ENCODE measurements at places on chromosomes 5 and 9.

GRCh38 chr9:89978185-89978584, 373.4 kb downstream of the GADD45G start:
- DNase-seq = no peak

GRCh38 chr5:122478741-122479442, 166.9 kb downstream of the SNCAIP start:
- DNase-seq = no peak

GRCh38 chr5:1512541-1513291, 11.0 kb downstream of the LPCAT1 start:
- DNase-seq = no peak

- DNase-seq = no peak
Observed at GRCh38 chr5:89396278-89396954, 513.4 kb upstream of the MEF2C start.

- no peak for DNase-seq
Observed at GRCh38 chr5:93225748-93226147, 355.3 kb downstream of the NR2F1-AS1 start.

DNA sequence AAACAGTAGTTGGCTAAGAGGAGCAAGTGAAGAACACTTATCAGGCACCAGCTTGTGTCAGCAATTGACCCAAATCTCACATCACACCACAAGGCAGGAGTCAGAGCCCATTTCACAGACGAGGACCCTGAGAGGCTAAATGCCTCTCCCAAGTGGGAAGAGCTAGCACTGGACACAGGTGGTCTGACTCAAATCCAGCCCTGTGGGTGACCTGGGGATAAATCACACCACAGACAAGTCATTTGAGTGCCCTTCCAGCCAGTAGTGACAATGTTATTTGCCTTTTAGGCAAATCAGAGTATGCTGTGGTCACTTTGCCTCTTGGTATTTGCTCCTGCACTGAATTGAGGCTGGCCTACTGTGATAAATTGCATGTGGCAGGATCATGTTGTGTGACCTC, 138.7 kb downstream of the SYK start:
- DNase-seq = no peak

- no peak for DNase-seq
Observed at GRCh38 chr5:33888587-33888986, 3.2 kb downstream of the ADAMTS12 start.

DNA sequence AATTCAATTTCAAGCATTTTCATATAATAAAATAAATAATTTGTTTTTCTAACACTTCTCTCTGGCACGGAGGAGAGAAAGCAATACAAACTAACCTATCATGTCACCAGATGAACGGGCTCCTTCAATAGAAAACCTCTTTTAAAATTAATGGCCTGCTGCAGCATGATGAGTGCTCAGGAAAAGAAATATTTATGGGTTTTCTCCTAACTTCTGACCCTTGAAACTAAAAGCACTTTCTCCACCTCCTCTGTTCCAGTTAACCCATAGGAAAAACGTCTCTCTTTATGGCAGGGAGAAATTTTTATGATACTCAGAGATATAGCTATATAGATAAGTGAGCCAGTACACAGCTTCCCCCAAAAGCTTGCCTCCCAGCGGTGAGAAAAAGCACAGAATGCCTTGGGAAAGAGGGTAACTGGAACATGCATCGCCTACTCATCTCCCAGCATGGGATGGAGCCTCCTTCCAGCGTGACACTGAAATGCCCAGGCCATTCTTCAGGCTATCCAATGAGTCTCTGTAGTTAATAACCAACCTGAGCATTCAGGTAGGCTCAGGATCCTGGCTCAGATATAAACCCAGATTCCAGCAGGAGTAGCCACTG, 963.0 kb upstream of the DMAC1 start:
- DNase-seq = no peak

GRCh38 chr9:127878001-127878651, 651 bp upstream of the AK1 start:
- no peak for DNase-seq

GRCh38 chr9:127714951-127715469, 453 bp downstream of the PTRH1 start:
- no peak for DNase-seq

DNA sequence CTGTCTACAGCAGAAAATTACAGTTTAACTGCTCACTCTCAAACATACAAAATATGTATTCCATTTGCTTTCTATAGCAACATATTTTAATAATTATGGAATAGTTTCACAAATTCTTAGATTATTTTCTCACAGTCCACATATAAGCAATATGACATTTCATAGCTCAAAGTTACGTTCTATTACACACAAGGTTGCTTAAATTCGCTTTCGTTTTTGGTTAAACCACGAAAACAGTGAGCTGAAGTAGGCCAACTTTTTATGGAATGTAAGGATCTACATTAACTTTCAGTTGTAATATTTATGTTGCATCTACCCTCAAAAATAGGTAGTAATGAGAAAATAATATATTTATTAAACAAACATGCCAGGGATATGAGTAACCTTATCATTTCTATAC, 966.0 kb upstream of the ACO1 start:
- DNase-seq = no peak

DNA sequence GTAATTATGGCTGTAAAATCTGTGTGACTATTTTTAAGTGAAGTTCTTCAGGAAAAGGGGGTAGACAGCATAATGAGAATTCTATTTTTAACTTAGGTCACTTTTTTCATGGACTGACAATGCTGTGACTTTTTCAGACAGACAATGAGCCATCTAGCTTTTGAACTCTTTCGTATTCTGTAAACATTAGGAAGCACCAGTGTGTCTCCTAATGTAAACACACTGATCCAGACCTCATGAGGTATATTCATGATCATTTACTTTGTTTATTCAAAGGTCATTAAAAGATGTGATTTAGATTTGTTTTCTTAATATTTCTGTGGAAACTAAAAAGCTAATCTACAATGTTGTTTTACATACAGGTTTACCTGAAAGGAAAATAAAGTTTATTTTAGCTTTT, 352.6 kb downstream of the ADGRV1 start:
- DNase-seq = no peak

GRCh38 chr9:129880654-129881546, 45.6 kb downstream of the USP20 start:
- no peak for DNase-seq

DNA sequence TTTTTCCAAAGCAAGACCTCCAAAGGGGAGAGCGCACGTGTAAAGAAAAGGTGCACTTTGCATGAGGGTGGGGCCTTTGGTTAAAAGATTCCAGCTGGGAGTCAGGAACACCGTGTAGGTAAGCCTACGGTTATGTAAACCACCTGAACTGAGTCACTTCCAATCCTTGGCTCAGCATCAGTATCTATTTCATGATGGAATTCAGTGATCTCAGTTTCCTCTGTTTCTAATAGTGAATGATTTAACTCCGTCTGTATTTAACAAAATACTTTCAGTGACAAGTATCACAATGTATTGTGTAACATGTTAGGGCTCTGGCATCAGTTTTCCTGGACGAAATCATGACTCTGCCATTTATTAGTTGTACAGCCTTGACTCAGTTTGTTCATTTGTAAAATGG, 1.3 kb upstream of the SVEP1 start:
- no peak for DNase-seq

- DNase-seq = no peak
Observed at GRCh38 chr5:177386542-177386941, 2.3 kb downstream of the SLC34A1 start.

GRCh38 chr9:124660341-124660801, 110.7 kb downstream of the NR6A1 start:
- DNase-seq = no peak

- DNase-seq = no peak
Observed at GRCh38 chr5:105544300-105544699, 1981.7 kb upstream of the NUDT12 start.

- DNase-seq = no peak
Observed at GRCh38 chr5:38756068-38756467, 89.7 kb upstream of the OSMR start.

- no peak for DNase-seq
Observed at GRCh38 chr5:65133477-65134110, 348.1 kb downstream of the ADAMTS6 start.

DNA sequence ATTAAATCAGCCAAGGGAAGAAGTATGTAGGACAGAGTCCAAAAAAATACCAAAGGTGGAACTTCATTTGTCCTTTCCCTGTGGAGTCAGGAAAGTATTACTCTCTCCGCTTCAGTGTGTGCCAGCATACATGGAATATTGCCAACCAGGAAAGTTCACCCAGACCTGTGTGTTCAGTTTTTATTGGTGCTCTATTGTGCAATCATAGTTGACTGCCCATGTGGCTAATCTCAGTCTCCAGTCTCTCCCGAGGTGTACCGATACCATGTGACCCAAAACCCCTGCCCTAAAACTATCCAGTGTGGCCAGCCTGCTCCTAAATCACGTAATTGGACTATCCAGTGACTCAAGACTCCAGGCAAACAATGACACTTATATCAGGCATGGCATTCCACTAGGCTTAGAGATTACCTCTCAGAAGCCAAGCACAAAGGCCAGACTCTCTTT, 38.8 kb downstream of the NFX1 start:
- DNase-seq = no peak

Measured in stimulated activated CD8-positive, alpha-beta memory T cell treated with anti-CD3 and anti-CD28 coated beads, Interleukin-12 subunit alpha, Interleukin-12 subunit beta, amount 100 ng/mL, for 1 hour (primary cell).